ENCODE measurements at places on chromosomes 5 and 9.

- no peak for DNase-seq
Observed at GRCh38 chr9:117936185-117937130, 232.3 kb downstream of the TLR4 start.

DNA sequence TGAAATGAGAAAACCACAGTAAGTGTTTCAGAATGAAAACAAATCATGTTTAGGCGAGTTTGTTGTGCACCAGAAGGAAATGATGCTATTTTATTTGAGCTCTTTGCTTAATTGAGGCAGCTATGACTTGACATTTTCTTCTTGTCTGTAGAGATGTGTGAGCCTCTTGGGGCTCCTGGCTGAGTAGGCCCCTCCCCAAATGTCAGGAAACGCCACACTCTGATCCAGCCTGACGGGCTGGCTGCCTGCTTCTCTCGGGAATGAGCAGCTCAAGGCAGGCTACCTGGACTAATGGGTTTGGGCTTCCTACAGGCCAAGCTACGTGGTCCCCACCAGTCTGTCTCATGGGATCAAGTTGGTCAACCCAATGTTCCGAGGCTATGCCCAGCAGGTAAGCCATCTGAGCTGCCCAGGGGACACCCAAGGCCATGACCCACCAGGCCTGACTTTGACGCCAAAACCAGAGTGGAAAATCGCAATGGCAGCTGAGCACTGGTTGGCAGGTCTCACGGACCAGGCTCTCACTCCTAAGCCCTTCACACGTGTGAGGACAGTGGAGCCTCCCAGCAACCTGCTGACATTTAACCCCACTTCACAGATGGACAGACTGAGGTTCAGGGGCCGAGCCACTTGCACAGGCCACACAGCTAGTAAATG is 29.9 kb downstream of the USP20 start:
- DNase-seq, result no peak

- DNase-seq, result no peak
Observed at GRCh38 chr5:169389318-169389717, 88.4 kb upstream of the SLIT3 start.

DNA sequence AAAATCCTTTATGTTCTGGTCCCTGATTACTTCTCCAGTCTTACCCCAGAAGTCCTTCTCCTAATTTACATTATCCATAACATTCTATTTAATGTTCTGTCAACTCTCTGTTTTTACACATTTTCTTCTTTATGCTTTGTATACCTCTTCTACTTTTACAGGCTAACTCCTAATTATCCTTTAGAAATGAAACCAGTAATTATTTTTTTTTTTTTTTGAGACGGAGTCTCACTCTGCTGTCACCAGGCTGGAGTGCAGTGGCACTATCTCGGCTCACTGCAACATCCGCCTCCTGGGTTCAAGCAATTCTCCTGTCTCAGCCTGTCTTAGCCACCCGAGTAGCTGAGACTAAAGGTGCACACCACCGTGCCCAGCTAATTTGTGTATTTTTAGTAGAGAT is 9.0 kb downstream of the CENPK start:
- DNase-seq, result no peak

DNA sequence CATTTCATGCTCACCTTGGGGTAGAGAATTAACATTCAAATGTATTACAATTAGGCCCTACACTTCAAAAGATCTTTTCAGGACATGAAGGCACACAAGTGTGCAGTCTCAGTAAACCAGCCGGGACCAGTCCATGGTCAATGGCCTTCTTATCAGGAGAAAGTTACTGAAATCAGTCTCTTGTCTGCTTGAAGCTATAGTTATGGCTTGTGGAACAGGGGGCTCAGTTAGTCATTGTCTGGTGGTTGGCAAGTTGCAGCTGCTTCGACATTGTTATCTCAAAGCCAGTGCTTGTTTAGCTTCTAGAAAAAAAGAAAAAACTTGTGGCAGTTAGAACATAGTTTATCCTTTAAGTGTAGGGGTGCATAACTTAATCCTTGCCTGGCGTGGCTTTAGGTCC is 213.1 kb upstream of the ACO1 start:
- no peak for DNase-seq

GRCh38 chr5:2135354-2135753 is 252.6 kb upstream of the IRX4 start:
- DNase-seq, result no peak

DNA sequence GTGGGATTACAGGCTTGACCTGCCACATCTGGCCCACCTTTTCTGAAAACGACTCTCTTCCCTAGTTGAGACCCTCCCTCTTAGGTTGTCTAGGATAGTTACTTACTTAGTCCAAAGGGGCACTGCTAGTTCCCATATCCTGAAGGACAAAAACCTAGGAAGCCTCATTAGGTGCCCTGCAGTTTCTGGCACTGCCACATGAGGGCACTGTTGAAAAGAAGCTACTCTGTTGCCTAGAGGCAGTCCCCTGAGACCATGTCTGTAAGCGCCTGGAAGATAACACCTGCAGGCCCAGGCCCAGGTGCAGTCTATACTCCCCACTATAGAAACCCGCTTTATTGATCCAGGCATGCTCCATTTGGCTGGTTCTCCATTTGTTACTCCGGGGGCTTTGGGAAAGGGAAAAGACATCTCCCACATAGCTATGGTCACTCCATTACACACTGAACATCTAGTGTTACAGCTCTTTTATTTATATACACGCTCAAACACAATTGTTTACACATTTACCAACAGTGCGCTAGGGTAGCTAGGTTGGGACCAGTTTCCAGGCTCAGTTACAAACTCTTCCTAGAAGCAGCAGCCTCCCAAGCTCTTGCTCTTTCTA is 73.4 kb upstream of the PPARGC1B start:
- peak; percentile 52 for DNase-seq

DNA sequence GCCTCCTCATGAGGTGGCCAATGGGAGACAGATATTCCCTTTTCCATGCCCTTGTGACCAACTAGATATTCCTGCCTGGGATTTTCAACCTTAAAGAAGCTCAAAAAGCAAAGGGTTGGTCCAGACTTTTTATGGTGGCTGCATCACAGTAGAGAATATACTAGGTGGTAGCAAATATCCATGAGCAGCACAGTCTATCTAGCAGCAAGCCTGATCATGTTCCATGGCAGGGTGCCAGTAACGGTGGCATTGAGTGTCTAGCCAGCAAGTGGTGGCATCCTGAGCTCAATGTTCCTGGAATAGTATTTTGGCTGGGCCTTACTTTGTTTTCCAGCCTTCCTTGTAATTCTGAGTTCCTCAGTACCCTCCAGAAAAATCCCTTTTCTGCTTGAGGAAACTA is 25.8 kb downstream of the CDC25C start:
- DNase-seq, result no peak

GRCh38 chr5:74174366-74174765 is 466.2 kb downstream of the ENC1 start:
- no peak for DNase-seq

DNA sequence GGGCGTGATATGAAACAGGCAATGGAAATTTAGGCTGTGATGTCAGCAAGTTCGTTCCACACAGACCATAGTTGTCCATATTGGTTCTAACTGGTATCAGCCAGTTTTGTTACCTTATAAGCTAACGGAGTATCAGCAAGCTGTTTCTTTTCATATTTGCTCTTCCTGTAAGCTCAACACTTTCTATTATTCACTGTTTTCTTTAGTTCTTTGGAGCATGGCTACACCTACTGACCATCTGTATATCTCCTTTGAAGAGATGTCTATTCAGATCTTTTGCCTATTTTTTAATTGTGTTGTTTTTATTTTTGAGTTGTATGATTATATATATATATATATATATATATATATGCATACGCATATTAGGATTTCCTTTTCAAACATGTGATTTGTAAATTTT is 1057.2 kb upstream of the CDH10 start:
- DNase-seq, result no peak

GRCh38 chr5:111158105-111158744 is 66.0 kb upstream of the CAMK4 start:
- peak; percentile 89 for DNase-seq

- DNase-seq, result no peak
Observed at GRCh38 chr5:151095341-151096000, 14.6 kb upstream of the TNIP1 start.

DNA sequence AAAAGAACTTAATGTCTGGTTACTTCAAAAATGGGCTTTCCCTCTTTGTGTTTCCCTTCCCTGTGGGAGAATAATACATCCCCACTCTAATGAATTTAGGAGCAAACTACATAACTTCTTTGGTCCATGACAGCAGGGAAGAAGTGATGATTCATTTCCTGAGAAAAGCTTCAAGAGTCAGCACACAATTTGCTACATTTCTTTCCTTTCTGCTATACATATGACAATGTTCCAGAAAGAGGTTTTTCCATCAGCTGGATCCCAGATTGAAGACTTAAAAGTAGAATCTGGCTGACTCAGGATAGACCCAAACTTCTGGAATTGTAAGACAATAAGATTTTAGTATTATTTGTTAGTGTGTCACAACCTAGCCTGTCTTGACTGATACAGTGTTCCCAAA is 126.1 kb downstream of the DRD1 start:
- no peak for DNase-seq

DNA sequence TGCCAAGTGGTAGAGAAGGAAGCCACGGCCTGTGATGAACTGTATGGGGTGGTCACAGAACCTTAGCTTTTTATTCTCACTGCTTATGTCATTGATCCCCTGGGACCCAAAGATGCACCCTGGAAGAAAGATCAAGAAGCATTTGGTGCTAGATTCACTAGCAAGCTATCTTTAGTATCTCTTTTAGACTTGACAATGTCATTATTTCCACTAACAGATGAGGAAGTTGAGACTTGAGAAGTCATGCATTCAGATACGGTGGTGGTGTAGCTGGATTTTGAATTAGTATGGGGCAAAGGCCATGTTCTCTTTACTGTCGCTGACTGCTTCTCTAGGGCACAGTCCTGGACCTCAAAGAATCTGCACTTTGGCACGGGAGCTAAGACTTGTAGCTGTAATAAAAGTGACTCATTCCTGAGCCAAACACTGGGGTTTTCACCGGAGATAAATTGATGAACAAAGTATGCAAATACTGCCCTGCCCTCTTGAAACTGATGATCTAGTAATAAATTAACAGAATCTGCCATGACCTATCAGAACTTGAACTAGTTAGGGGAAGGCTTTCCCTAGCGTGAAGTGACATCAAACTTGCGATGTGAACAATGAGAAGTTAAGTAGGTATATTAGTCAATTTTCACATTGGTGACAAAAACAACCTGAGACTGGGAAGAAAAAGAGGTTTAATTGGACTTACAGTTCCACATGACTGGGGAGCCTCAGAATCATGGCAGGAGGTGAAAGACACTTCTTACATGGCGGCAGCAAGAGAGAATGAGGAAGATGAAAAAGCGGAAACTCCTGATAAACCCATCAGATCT is 5.4 kb downstream of the GDA start:
- DNase-seq, result no peak

DNA sequence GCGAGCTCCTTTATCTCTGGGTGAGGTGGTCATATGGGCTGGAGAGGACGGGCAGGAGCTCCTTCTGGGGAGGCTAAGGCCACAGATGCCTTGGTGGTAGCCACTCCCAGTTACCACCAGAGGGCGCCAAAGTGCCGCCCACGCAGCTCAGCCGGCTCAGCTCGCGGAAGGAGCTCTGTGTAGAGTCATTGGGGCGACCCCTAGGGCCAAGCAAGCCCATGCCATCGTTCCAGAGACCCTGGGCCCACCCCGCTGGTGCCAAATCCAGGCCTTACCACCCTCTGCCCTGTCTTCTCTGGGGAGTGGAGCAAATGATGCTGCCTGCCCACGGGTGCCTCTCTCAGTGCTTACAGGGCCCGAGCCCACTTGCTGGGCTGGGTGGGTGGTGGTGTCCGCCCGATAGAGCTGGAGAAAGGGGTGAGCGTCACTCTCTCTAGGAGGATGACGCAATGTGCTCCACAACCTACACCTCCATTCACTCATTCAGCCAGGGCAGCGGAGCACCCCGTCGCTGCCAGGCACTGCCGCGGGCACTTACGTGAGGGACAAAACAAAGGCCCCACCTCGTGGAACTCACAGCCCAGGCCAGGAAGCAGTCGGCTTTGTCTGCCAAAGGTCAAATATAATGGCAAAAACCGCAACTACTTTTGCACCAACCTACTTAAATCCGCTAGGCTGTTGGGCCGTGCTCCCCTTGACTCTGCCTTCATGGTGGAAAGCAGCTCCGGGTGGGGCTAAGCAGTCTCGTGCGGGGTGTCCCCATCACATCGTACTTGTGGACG is 13.8 kb downstream of the TSPAN17 start:
- peak; percentile 79 for DNase-seq

GRCh38 chr9:116269250-116269649 is 115.7 kb downstream of the PAPPA start:
- DNase-seq, result no peak

DNA sequence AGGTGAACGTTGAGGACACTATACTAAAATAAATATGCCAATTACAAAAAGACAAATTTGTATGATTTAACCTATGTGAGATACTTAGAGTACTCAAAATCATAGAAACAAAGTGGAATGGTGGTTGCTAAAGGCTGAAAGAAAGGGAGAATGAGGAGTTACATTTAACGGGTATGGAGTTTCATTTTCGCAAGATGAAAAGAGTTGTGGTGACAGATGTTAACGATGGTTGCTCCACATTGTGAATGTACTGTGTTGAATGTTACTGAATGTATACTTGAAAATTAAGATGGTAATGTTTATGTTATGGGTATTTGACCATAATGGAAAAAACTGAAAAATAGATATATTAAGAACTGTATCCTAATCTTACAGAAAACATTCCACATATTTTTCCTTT is 51.3 kb upstream of the MOCS2 start:
- DNase-seq, result no peak

- no peak for DNase-seq
Observed at GRCh38 chr9:111078391-111079038, 40.2 kb upstream of the LPAR1 start.

DNA sequence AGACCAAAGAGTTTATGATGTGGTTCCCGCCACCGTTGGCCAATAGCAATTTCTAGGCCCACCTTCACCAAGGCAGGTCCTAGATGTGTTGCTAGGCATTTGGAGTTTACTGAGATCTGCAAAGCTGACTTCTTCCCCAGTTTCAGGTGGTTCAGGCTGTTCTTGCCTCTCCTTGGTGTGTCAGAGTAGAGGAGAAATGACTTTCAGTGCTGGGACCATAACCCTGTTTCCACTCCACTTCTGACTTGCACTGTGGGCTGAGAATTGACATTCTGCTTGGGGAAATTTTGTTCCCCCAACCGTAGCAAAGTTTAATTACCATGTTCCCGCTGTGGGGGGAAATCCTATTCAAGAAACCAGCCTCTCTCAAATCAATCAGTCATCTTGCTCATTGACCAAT is 128.0 kb upstream of the GABRP start:
- no peak for DNase-seq

- no peak for DNase-seq
Observed at GRCh38 chr5:9329125-9329524, 216.8 kb downstream of the SEMA5A start.

DNA sequence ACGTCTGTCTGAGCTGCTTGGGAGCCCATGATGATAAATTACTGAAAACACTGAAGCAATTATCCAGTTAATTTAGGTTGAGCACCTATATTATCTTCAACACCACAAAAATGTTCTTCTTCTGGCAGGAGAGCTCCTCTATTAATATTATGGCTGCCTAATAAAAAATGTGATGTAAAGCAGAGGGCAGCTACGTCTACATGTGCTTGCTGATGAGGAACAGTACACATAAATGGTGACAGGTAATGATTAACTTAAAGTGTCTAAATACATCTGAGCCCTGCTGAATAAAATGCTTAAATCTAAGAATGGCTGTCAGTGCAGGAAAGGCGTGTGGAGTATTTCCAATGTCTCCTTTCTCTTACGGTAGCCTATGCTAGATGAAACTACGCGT is 131.3 kb upstream of the NR3C1 start:
- no peak for DNase-seq

All from activated CD4-positive, alpha-beta T cell treated with anti-CD3 and anti-CD28 coated beads, Interleukin-2, amount 50 U/mL, for 48 hours (primary cell).